ENCODE measurements at places on chromosomes 11 and 22.

GRCh38 chr11:35524780-35525179, 636 bp downstream of the PAMR1 start:
- H3K4me3 ChIP-seq, result peak overlapping the region; percentile 82
- peaks cover 46% of the 10 kb centered on the region for H3K4me1 ChIP-seq
- no peaks in the 10 kb centered on the region for H3K27me3 ChIP-seq
- peak; percentile 75 for DNase-seq
- H3K27ac ChIP-seq, result peak overlapping the region; percentile 64

DNA sequence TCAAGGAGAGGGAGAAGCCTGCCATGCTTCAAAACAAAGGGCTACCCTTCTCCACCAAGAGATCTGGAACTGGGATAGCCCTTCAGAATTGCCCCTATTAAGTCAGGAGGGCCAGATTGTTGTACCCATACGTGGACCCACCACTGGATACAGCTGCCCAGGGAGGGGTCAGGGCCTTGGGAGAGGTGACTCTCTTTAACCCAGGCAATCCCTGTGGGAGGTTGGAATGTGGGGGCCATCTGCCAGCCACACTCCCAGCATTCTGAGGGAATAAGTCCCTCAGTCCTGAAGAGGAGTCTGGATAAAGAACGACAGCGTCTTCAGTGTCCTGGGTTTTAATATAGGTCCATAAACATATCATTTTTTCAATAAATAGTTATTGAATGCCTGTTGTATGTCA, 588.2 kb upstream of the TENM4 start:
- H3K4me3 ChIP-seq, result no peak overlapping the region
- H3K36me3 ChIP-seq, result no peaks in the 10 kb centered on the region
- H3K27me3 ChIP-seq, result no peaks in the 10 kb centered on the region

GRCh38 chr11:122392508-122392907, 263.0 kb upstream of the UBASH3B start:
- H3K27ac ChIP-seq, result no peak overlapping the region
- H3K36me3 ChIP-seq, result no peaks in the 10 kb centered on the region
- no peak for DNase-seq
- H3K27me3 ChIP-seq, result no peaks in the 10 kb centered on the region

DNA sequence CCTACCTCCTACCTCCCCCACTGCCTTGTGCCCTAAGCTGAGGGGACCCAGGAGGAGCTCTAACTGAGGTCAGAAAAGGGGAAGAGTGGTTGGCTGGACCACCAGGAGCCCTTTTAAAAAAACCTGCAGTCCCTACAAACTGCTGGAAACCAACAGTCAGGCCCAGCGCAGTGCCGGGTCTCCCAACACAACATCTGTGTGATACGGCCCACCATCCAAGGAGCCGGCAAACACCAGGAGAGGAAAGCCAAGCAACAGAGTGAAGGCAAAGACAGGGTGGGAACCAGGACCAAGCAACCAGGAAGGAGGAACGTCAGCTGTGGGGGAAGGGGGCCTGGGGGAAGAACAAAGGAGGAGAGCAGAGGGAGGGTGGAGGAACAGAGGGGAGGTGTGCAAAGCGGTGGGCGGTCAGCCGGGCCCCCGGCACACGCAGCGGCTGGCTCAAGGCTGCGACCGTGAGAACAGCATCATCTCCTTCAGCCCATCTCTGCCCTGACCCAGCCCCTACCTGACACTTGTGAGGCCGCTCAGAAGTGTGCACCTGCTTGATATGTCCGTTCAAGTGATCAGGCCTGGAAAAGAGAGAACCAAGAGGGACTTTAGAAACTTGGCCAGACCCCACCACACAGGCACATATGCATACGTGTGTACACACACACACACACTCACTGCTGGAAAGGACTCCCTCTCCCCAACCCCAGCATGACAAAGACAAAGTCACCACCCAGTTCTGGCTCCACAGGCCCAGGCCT, 3.6 kb downstream of the PATZ1 start:
- H3K36me3 ChIP-seq, result no peaks in the 10 kb centered on the region
- H3K4me3 ChIP-seq, result no peak overlapping the region
- H3K27me3 ChIP-seq, result no peaks in the 10 kb centered on the region
- H3K4me1 ChIP-seq, result peaks cover 5% of the 10 kb centered on the region

DNA sequence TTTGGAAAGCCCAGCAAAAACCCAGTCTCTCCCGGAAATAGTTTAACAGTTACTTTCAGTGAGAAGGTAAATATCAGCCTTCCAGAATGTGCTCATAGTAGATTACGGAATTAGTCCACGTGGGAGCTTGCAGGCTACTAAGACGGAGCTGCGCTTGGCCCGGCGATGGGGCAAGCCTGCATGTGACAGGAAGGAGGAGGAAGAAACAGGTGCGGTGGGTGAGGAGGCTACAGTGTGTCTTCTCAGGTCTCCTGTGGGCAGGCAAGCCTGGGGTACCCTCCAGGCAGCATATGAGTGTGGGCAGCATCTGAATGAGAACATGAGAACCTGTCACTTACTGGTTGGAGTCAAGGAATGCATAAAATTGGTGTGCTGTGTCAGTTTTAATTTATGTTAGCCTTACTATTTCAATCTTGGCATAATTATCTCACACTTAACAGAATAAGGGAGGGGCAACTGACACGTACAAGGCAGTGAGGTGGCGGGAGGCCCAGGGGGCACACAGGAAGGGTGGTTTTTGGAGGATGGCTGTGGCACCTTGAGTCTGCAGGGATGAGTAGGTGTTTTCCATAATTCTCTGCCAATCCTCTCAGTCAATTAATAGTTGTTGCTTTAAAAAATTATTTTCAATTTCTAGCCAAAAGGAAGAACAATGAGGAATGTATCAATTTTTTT, 35.7 kb downstream of the CLMP start:
- peaks cover 57% of the 10 kb centered on the region for H3K4me1 ChIP-seq
- no peak for DNase-seq
- no peak overlapping the region for H3K4me3 ChIP-seq

DNA sequence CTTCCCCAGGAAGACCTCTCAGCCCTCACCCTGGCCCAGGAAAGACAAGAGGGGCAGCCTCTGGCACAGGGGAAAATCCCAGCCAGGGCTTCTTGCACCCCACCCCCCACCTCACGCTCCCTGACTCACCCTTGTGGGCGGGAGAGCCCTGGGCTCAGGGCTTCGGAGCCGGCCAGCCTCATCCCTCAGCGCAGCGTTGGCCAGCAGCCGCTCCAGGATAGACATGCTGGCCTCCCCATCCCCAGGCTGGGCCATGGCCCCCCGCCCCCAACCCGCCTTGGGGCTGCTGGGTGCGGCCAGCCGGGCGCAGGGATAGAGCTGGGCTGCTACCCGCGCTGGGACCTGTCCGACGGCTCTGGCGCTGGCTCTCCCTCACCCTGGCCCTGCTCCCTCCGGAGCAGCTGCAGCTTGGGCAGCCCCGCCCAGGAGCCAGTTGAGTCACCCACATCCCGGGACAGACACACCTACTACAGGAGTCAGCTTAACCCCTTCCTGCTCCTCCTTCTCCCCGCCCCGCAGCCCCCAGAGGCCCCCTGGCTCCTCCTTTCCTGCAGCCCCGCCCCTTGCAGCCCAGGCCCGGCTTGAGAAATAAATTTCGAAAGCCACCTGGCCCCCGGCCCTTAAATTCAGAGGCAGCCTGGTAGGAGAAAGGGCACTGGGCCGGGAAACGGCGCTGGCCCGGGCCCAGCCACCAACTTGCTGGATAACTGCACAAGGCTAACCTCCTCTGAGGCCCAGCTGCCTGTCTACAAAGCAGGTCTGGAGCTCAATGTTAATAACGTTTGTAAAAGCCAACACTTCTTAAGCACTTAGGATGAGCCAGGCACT, 13.4 kb downstream of the TNKS1BP1 start:
- H3K4me3 ChIP-seq, result peak overlapping the region; percentile 68
- peaks cover 38% of the 10 kb centered on the region for H3K4me1 ChIP-seq
- H3K36me3 ChIP-seq, result peaks cover 32% of the 10 kb centered on the region
- DNase-seq, result peak; percentile 97

- no peak overlapping the region for H3K27ac ChIP-seq
- no peaks in the 10 kb centered on the region for H3K4me1 ChIP-seq
- DNase-seq, result no peak
- H3K36me3 ChIP-seq, result no peaks in the 10 kb centered on the region
- H3K4me3 ChIP-seq, result no peak overlapping the region
- H3K27me3 ChIP-seq, result no peaks in the 10 kb centered on the region
These were observed 30.6 kb upstream of the CASP12 start for GRCh38 chr11:104928811-104929210.

GRCh38 chr11:65420979-65421793, 1.4 kb upstream of the NEAT1 start:
- DNase-seq, result peak; percentile 99
- peaks cover 47% of the 10 kb centered on the region for H3K4me1 ChIP-seq
- H3K36me3 ChIP-seq, result peaks cover 34% of the 10 kb centered on the region

- H3K27me3 ChIP-seq, result no peaks in the 10 kb centered on the region
- no peak overlapping the region for H3K4me3 ChIP-seq
- peak; percentile 76 for DNase-seq
- no peaks in the 10 kb centered on the region for H3K36me3 ChIP-seq
These were observed 374.3 kb upstream of the MPPED2 start for GRCh38 chr11:30960387-30960992.

DNA sequence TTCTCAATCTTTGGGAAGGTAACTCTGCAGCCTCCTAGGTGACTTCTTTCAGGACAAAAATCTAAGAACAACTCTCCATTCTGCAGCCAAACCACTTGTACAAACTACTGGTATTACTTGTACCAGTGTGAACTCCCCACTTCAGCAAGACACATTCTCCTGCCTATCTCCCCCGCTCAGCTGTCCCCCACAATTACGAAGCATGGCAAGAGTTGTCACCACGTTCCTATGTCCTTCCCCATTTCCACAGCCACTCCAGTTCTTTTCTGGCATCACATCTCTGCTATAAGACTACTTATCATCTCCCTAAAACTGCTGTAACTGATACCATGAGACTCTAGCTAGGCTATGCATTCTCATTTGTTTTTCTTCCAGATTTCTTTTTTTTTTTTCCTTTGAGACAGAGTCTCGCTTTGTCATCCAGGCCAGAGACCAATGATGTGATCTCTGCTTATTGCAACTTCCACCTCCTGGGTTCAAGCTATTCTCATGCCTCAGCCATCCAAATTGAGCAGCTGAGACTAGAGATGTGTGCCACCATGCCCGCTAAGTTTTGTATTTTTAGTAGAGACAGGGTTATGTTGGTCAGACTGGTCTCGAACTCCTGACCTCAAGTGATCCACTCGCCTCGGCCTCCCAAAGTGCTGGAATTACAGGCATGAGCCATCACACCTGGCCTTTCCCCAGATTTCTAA, 71.9 kb upstream of the CDON start:
- no peak for DNase-seq
- H3K27me3 ChIP-seq, result no peaks in the 10 kb centered on the region
- no peak overlapping the region for H3K27ac ChIP-seq

DNA sequence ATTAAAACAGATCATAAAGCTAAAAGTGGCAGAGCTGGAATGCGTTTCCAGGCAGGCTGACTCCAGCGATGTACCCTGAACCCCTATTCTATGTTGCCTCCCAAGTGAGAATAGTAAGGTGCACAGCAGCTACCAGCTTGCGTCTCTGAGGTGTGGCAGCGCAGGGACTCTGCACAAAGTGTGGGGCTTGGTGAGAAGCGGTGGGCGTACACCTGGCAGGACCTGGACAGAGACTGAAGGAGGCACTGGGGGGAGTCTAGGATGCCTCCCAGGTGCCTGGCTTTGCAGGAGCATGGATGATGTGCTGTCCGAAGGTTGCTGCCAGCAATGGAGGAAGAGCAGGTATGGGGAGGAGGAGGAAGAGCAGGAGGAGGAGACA, 42.9 kb downstream of the AMPD3 start:
- H3K4me3 ChIP-seq, result no peak overlapping the region
- no peak for DNase-seq
- no peaks in the 10 kb centered on the region for H3K4me1 ChIP-seq

DNA sequence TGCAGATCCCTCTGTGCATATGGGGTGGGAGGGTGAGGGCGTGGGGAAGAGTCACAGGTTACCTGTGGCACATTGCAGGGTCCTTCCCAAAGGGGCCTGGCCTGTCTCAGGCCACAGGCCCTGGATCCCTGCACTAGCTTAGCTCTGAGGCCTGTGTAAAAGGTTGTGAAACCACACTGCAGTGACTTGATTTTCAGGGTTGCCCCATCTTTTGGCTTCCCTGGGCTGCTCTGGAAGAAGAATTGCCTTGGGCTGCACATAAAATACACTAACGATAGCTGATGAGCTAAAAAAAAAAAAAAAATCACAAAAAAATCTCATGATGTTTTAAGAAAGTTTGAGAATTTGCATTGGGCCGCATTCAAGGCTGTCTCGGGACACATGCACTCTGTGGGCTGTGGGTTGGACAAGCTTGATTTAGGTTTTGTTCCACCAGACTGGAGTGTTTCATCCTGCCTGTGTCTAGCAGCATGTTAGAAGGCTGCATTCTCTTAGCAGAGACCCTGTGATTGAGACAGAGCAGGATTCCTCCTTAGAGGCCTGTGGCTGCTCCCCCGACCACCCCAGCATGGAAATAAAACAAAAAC, 35.9 kb upstream of the TREH start:
- no peak for DNase-seq
- H3K36me3 ChIP-seq, result no peaks in the 10 kb centered on the region
- H3K27ac ChIP-seq, result no peak overlapping the region

GRCh38 chr11:21148376-21148775, 479.0 kb downstream of the NELL1 start:
- no peak for DNase-seq
- H3K4me3 ChIP-seq, result no peak overlapping the region
- no peak overlapping the region for H3K27ac ChIP-seq
- H3K4me1 ChIP-seq, result no peaks in the 10 kb centered on the region
- H3K27me3 ChIP-seq, result no peaks in the 10 kb centered on the region

DNA sequence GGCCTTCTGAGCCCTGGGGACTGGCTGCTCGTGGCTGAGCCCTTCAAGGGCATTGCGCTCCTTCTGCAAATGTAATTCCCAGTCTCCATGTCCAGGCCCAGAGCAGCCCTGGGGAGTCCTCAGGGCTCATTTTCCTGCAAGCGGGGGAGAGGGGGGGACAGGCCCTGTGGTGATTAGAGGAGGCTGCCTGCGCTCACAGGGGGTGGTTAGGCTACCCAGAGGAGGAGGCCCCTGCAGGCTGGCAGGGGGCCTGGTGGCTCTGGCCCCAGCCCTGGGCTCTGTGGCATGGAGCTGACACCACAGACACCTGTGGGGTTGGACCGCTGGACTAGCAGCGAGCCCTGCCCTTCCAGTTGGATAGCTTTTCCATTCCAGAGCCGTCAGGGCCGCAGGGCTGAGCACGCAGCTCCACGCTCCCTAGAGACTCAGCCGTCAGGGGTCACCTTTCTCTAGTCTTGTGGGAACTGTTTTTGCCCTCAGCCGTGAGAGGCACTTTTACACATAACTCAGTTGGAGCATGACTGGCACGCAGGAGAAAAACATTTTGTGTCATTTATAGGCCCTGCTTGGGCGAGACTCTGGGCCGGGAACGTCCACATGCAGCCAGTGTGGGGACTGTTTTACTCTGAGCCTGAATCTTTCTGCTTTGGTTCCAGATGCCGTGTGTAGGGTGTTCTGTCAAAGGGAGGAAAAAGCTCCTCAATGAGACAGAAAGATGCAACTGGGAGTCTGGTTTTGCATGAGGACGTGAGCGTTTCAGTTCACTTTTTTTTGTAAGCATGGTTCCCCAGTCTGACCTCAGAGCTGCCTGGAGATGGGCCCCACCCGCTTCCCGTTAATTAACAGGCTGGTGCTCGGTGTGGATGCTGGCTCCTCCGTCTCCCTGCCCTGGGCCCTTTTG, 58.1 kb downstream of the LRP5 start:
- no peaks in the 10 kb centered on the region for H3K27me3 ChIP-seq
- no peak overlapping the region for H3K4me3 ChIP-seq
- H3K4me1 ChIP-seq, result peaks cover 15% of the 10 kb centered on the region
- no peak overlapping the region for H3K27ac ChIP-seq
